ENCODE measurements at places on chromosomes 12 and 14. TPM values are rescaled to one million over a fixed set of nuclear protein-coding genes. Genes with fewer than 3 reads are reported as not detected.

PPTC7 gene
- 18.4 TPM for total RNA-seq

TMEM253 gene
- 0.33 TPM for total RNA-seq

CPNE6 gene
- total RNA-seq, result not detected

GZMH gene
- not detected for total RNA-seq

ACSM4 gene
- total RNA-seq, result not detected

- no peak overlapping the region for H3K27ac ChIP-seq
- H3K36me3 ChIP-seq, result no peaks in the 10 kb centered on the region
- H3K4me1 ChIP-seq, result no peaks in the 10 kb centered on the region
- no peak for DNase-seq
These were observed 136.4 kb upstream of the FAR2 start for GRCh38 chr12:29012673-29013072.

DNA sequence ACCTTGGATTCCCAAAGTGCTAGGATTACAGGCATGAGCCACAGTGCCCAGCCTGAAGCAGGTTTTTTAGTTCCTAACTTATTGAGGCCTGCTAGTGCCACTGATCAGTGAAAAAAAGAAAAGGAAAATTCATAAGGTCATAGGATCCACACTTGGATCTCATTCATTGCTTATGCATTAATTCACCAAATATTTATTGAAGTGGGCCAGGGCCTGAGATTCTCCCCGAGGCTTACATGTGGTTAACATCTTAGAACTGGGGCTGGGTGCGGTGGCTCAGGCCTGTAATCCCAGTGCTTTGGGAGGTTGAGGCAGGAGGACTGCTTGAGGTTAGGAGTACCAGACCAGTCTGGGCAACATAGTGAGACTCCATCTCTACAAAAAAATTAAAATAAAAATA lies 29.5 kb upstream of the MAP1LC3B2 start:
- peak overlapping the region; percentile 57 for H3K27ac ChIP-seq
- no peaks in the 10 kb centered on the region for H3K36me3 ChIP-seq
- peaks cover 53% of the 10 kb centered on the region for H3K4me1 ChIP-seq
- H3K27me3 ChIP-seq, result no peaks in the 10 kb centered on the region
- H3K4me3 ChIP-seq, result no peak overlapping the region
- DNase-seq, result no peak

DNA sequence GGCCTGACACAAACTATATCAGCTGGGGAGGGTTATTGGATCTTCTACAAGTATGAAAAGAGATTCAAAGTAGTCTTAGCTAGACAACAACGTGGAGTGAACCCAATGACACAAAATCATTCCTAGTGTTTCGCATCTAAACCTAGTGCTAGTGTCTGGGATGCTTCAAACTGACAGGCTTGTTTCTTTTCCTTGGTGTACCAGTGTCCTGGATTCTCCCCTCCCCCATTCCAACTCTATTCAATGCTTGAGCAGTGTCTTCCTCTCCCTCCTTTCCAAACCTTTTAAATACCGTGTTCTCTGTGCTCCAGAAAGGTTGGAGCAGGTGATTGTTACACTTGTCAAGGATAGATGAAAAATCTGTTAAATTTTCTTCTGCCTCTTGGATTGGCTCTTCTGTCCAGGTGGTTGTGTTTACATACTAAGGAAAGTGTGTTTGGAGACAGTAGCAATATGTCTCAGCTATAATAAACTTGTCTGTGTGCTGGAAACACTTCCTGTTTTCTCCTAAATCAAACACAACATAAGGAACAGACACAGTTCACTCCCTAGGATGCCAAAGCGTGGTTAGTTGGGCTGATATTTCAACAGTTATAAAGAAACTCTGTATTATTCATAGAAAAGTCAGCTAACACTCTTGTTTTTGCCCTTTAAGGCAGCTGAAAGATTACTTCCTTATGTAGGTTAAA lies 14.4 kb upstream of the GUCY2C start:
- no peak overlapping the region for H3K4me3 ChIP-seq
- no peak overlapping the region for H3K27ac ChIP-seq
- no peaks in the 10 kb centered on the region for H3K4me1 ChIP-seq
- no peak for DNase-seq
- no peaks in the 10 kb centered on the region for H3K27me3 ChIP-seq

DNA sequence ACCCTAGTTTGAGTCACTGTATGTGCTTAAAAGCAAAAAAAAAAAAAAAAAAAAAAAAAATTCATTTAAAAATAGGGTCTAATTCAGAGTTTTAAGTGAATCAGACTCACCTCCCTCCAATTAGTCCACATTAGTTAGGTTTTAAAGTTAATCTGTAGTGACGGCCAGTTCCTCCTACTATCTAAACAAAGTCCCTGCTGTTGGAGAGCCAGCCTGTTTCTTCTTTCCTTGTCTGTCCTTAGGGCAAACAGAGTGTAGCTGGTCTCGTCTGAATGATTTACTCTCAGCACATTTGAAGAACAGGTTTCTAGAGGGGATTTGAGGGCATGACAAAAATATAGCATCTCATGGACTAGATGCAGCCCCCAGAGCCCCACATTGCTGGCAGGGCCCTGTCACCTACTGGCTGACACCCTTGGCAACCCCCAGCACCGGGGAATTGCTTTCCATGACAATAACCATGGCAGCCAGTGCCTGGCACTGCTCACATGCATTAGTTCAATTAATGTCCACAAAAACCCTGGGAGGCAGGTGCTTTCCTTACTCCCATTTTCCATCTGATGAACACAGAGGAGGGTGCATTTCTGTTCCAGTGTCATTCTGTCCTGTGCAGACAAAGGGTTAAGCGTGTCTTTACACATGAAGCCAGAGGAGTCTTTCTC lies 138.3 kb downstream of the PLXNC1 start:
- H3K4me1 ChIP-seq, result no peaks in the 10 kb centered on the region
- H3K36me3 ChIP-seq, result no peaks in the 10 kb centered on the region
- no peak for DNase-seq
- H3K4me3 ChIP-seq, result no peak overlapping the region

GRCh38 chr14:22837750-22838538 lies 1.6 kb downstream of the MMP14 start:
- peak overlapping the region; percentile 68 for H3K27ac ChIP-seq
- H3K27me3 ChIP-seq, result no peaks in the 10 kb centered on the region
- peak overlapping the region; percentile 76 for H3K4me3 ChIP-seq
- no peak for DNase-seq
- no peaks in the 10 kb centered on the region for H3K4me1 ChIP-seq

DNA sequence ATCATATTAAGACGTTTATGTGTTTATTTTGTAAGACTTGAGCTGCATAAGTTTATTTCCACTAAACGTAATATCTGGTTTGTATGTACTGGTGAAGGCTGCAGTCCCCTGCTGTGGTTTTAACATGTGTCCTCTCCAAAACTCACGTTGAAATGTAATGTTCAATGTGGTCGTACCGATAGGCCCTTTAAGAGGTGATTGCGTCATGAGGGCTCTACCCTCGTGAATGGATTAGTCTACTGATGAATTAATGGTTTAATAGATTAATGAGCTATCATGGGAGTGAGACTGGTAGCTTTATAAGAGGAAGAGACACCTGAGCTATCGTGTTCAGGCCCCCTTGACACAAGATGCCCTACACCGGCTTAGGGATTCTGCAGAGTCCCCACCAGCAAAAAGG lies 14.9 kb downstream of the LRIG3 start:
- H3K36me3 ChIP-seq, result no peaks in the 10 kb centered on the region
- no peak overlapping the region for H3K4me3 ChIP-seq
- no peak for DNase-seq
- no peaks in the 10 kb centered on the region for H3K4me1 ChIP-seq

- H3K4me1 ChIP-seq, result no peaks in the 10 kb centered on the region
- H3K36me3 ChIP-seq, result no peaks in the 10 kb centered on the region
- H3K4me3 ChIP-seq, result no peak overlapping the region
These were observed 233.6 kb upstream of the E2F7 start for GRCh38 chr12:77299001-77299400.

GRCh38 chr12:71220260-71220659 lies 62.5 kb upstream of the TSPAN8 start:
- H3K27ac ChIP-seq, result no peak overlapping the region
- no peaks in the 10 kb centered on the region for H3K4me1 ChIP-seq
- H3K27me3 ChIP-seq, result no peaks in the 10 kb centered on the region

DNA sequence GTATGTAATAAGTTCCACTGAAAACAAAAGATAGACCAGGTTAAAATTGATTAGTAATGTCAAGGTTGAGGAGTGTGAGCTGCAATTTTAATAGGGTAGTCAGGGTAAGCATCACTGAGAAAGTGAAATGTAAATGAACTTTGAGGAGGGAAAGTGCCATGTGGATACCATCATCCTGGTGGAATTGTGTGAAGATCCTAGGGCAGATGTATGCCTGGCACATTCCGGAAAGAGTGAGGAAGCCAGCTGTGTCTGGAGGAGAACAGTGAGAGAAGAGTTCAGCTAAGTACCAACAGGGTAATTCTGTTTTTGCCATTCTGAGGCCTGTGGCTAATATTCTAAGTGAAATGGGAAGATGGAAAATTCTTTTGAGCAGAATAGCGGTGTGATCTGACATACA lies 2.9 kb upstream of the CLEC2A start:
- H3K27me3 ChIP-seq, result no peaks in the 10 kb centered on the region
- no peak overlapping the region for H3K4me3 ChIP-seq
- H3K4me1 ChIP-seq, result no peaks in the 10 kb centered on the region
- H3K36me3 ChIP-seq, result no peaks in the 10 kb centered on the region
- H3K27ac ChIP-seq, result no peak overlapping the region

- no peaks in the 10 kb centered on the region for H3K27me3 ChIP-seq
- H3K36me3 ChIP-seq, result no peaks in the 10 kb centered on the region
- peak overlapping the region; percentile 29 for H3K27ac ChIP-seq
- DNase-seq, result no peak
- peak overlapping the region; percentile 50 for H3K4me3 ChIP-seq
These were observed 839 bp downstream of the OTUB2 start for GRCh38 chr14:94026889-94027469.

GRCh38 chr12:9749640-9750039 lies 11.1 kb downstream of the CD69 start:
- no peaks in the 10 kb centered on the region for H3K4me1 ChIP-seq
- H3K36me3 ChIP-seq, result no peaks in the 10 kb centered on the region
- no peaks in the 10 kb centered on the region for H3K27me3 ChIP-seq
- no peak for DNase-seq

- peak overlapping the region; percentile 66 for H3K4me3 ChIP-seq
- no peaks in the 10 kb centered on the region for H3K27me3 ChIP-seq
- peaks cover 32% of the 10 kb centered on the region for H3K4me1 ChIP-seq
- DNase-seq, result no peak
- H3K27ac ChIP-seq, result peak overlapping the region; percentile 76
These were observed 413.7 kb downstream of the PCNX1 start for GRCh38 chr14:71320734-71321573.

DNA sequence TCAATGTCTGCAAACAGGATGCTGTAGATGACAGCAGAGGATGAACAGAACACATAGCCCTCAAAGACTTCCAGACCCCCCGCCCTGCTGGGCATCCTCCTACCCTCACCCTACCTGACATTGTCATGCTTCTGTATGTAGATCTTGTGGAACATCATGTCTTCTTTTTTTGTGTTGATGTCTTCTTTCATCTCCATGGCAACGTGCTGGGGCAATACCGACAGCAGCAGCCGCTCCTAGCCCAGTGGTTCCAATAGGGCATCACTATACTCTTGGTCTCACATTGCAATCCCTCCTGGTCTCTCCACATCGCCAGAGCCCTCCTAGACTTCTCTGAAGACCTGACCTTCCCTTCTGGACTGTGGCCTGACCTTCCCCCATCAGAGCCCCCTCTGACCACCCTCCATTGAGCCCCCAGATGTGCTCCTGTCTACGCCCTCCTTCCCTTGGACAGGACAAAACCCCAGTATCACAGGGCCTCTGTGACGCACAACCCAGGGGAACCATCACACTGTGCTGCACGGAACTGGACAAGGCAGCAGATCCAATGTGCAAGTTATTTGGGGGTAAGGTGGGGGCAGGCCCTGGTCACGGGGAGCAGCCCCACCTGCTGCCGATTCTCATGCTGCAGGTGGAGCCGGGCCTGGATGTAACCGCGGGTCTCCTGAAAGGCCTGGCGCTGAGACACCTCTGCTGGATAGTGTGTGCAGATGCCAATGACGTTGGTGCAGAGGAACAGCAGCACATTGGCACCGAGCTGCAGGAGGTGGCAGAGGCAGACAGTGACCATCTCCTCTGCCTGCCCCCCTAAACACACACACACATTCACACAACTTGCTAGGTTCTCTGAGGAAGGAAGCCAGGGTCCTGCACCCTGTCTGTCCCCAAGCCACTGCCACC lies 11.1 kb downstream of the ADCY6 start:
- no peak overlapping the region for H3K4me3 ChIP-seq
- H3K27me3 ChIP-seq, result no peaks in the 10 kb centered on the region
- no peaks in the 10 kb centered on the region for H3K36me3 ChIP-seq
- H3K4me1 ChIP-seq, result no peaks in the 10 kb centered on the region
- DNase-seq, result no peak
